ENCODE measurements at places on chromosomes 4 and X.

DNA sequence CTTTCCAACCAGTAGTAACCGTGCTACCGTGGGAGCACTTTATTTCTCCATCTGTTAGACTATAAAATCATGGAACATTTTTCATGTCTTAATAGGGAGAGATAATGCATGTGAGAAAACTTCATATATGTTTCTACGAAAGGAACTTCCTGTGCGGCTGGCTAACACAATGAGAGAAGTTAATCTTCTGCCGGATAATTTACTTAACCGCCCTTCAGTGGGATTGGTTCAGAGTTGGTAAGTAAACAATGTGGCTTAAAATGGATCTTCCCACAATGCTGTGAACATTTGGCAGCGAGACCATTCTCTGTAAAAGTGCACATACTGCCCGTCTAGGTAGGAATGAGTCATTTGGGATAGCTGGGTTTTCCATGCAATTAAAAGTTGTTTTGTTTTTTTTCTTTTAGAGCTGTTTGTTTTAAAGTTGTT, 29.6 kb downstream of the PDK3 start:
- DNase-seq = no peak

DNA sequence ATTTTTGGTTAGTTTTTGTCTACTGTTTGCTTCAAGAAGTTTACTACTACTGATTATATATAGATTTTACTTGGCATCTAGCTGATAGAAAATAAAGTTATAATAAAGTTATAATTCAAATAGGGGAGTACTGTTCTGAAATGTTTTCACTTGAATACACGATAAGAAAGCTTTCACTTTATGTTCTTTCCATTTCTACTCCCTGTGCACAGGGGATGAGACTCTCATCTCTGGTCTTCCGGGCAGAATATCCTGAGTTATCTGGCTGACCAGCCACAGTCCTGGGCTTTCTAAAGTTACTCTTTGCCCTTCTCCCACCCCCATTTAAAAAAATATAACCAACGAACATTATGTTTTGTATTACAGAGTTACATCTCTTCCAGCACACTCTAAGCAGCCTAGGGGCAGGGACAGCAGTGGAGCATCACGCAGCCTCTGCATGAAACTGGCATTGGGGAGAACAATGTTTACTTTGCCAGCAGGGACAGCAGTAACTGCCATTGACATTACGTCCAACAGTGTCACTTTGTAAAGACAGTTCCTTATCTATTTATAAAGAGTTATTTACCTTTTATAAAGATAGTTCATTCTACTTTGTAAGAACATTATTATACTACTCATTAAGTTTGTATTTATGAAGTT, 64.3 kb downstream of the METTL14 start:
- DNase-seq = no peak

- DNase-seq = peak; percentile 96
Observed at GRCh38 chr4:183098723-183099536, at the start of gene WWC2. TSS of gene WWC2 (plus strand) at chr4:183099257. CDS start at chr4:183099492, 235 bp downstream.

DNA sequence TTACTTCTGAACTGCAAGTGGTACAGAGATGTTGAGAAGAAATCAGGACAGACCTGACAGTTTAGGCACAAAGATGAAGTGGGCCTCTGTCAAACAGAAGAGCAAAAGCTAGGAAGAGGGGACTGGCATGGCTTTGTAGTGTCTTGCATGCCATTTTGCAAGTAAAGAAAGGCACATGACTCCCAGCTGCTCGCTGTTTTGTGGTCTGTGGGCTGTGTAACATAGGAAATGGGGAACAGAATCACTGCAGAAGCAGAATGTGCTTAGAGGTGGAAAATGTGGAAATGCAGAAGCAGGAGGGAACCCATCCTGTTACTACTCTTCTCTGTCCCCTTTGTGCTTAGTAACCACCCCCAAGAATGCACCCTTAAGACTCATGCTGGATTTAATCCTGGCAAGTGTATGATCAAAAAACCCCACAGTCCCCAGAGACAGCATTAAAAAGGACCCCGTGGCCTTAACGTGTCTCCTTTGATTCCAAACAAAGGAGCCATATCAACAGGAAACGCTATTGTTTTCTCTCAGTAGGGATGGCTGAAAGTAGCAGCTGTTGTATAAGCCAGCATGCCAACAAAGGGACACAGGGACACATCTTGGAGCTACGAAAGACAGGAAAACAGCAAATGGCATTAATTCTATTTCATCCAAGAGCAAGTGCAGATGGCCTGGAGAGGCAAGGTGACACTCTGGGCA, 177.6 kb upstream of the GLRA2 start:
- no peak for DNase-seq

DNA sequence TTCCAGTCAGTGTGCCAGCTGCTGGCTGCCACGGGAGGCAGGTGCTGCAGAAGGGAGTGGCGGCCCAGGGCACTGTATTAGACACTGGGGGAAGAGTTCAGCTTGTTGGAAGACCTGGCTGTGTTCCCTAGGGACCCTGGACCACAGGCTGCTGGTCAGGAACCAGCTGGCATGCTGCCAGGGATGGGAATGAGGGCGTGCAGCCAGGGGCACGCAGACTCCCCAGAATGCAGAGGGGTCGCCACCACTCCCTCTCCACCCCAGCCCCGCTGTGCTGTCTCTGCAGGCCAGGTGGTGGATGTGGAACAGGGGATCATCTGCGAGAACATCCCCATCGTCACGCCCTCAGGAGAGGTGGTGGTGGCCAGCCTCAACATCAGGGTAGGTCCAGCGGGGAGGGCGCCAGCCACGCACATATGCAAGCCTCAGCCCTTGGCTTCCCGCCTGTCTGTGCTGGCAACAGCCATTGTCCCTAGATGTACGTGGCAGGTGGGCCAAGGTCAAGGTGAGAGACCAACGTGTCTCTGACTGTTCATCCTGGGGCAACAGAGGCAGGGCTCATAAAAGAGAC, 12.3 kb downstream of the ABCD1 start:
- no peak for DNase-seq

- no peak for DNase-seq
Observed at GRCh38 chr4:77600521-77601451, 4.8 kb upstream of the CXCL13 start.

DNA sequence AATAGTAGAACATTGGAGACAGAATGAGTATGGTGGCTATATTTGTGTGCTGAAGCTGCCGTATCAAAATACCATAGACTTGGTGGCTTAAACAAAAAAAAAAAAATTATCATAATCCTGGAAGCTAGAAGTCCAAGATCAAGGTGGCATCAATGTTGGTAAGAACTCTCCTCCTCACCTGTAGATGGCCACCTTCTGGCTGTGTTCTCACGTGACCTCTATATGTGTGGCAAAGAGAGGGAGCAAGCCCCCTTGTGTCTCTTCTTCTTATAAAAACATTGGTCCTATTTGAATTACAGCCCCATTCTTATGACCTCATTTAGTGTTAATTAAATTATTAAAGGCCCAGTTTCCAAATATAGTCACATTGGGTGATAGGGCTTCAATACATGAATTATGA, 1640.9 kb upstream of the PCDH7 start:
- DNase-seq = no peak

- DNase-seq = no peak
Observed at GRCh38 chr4:91681544-91681943, 622.2 kb upstream of the GRID2 start.
